NCI-H1930 (cell line): ENCODE measurements at places on chromosomes 3 and 15.

DNA sequence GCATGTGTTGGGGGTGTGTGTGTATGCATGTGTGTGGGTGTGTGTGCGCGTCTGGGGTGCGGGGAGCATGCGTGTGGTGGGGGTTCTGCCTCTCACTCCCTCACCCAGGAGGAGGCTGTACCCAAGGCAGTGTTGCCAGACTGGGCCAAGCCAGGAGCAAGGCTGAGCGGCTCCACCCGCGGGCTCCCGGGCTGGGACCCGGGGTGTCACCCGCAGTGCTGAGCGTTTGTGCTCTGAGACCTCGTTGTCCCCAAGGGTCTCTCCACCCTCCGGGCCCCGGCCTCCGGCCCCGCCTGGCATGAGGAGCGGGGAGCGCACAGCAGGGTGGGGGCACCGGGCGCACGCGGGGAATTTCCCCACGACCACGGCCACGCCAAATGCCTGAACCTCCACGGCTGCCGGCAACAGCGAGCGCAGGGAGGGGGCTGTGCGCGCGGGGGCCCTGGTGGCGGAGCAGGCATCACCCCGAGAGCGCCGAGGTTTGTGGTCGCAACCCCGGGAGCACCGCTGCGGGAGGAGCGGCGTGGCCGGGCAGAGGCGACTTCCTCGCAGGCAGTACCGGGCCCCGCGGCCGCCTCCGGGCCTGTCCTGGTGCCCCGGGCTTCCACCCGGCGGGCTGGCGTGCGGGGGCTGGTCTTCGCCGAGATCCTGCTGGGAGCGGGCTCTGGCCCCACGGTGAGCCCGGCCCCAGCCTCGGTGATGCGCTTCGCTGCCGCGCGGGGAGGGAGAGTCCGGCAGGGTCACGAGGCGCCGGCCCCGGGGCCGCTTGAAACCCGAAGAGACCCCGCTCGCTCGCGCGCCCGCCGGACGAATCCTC lies 7.4 kb upstream of the OCA2 start:
- DNase-seq = no peak

- peak; percentile 45 for DNase-seq
Observed at GRCh38 chr15:82647045-82647834, at the start of gene CPEB1. CPEB1 (minus strand) TSS chr15:82647363; CDS start chr15:82628459, 18,904 bp downstream.

- DNase-seq = no peak
Observed at GRCh38 chr3:126424751-126425150, 30.0 kb downstream of the CFAP100 start.

DNA sequence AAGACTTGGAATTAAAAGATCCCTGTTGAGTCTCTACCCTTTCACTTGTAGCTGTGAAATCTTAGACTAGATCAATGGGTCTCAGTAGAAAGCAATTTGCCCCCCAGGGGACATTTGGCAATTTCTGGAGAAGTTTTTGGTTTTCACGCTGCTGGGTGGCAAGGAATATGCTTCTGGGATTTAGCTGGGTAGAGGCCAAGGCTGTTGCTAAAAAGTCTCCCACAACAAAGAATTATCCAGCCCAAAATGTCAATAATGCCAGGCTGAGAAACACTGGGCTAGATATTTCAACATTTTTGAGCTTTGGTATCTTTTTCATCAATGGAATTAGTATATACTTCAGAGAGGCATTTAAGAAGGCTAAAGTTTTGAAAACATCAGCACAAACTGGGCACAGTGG lies 8.7 kb downstream of the CAPN7 start:
- DNase-seq = no peak

DNA sequence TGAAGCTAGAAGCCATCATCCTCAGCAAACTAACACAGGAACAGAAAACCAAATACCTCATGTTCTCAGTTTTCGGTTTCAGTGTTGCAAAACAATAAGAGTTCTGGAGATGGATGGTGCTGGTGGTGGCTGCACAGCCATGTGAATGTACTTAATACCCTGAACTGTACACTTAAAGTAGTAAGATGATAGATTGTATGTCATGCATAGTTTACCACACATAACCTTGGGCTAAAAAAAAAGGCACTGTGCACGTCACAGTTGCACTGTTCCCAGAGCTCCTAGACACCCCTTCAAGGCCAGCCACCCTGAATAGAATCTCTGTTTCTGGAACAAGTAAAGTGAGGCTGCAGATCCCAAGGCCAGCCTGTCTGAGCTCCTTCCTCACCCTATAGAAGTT lies 243.3 kb upstream of the IGF1R start:
- DNase-seq = no peak

- DNase-seq = no peak
Observed at GRCh38 chr15:82621970-82622369, 25.2 kb downstream of the CPEB1 start.

GRCh38 chr3:127410678-127411077 lies 122.8 kb upstream of the PRR20G start:
- no peak for DNase-seq

- no peak for DNase-seq
Observed at GRCh38 chr3:112007633-112008032, 8.9 kb downstream of the TAGLN3 start.

DNA sequence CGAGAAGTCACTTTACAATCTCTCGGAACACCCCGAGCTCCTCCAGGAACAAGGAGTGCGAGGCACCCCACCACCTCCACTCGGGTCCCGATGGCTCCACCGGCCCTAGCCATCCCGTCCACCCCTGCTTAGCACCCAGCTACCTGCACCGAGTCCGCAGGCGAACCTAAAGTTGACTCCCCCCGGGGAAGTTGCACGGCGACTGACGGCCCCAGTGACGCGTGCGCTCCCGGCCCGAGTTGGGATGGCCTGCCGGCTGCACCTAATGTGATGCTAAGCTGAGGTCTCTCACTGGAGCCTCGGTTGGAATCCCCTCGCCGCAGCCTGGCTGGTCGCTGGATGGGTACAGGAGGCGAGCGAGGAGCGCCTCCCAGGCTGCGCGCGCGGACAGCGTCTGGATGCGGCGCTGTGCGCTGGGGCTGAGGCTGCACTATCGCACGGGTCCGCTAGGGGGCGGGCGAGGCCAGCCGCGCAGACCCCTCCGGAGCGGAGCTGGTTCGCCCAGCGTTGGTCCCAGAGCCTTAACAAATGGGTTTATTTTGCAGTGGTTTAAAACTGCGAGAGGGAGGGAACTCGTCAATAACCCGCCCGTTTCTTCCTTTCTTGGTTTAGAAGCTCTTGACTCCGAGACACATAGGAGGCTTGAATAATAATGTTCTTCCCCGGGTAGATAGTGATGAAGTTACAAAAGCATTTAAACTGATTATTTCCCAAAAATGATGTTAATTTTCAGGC lies at the start of gene OXTR:
OXTR (minus strand) TSS at position 526 of the 735 bp plus-strand sequence. CDS start 1,426 bp downstream, outside the sequence.
- peak; percentile 15 for DNase-seq

DNA sequence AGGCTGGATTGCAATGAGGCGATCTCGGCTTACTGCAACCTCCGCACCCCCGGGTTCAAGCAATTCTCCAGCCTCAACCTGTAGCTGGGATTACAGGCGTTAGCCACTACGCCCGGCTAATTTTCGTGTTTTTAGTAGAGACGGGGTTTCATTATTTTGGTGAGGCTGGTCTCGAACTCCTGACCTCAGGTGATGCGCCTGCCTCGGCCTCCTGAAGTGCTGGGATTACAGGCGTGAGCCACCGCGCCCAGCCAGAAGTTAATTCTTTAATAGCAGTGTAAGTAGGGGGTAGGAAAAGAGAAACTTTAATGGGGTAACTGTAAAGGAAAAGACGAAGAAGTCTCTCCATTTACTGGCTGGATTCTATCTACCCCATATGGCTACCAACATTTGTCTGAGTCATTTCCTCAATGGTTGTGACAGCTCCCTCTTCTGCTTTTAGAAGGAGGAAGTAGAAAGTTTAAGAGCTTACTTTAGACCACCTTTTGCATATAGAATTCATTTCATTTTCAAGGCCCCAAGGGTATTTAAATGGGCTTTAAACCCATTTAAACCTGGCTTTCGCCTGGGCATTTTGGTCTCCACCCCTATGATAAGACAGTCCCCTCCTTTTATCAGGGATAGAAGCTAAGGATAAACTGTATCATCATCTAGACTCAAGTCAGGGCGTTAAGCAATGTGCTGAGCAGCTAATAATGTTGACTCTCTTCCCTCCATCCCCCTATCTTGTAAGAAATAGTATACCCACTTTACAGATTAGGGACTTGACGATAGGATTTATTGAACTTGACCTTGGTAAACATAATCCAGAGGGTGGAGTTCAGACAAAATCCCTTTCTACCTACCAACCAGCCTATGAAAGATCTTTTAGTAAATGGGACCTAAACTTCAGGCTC lies 1.1 kb upstream of the CDV3 start:
- DNase-seq = no peak

GRCh38 chr3:46829699-46830208 lies 33.5 kb downstream of the MYL3 start:
- no peak for DNase-seq

- DNase-seq = no peak
Observed at GRCh38 chr3:108661699-108662098, 72.2 kb downstream of the DZIP3 start.

GRCh38 chr3:190004656-190005055 lies 116.0 kb downstream of the P3H2 start:
- DNase-seq = no peak

GRCh38 chr3:134471521-134472193 lies 14.1 kb downstream of the ANAPC13 start:
- no peak for DNase-seq

GRCh38 chr15:36498916-36499315 lies 80.5 kb upstream of the CDIN1 start:
- DNase-seq = no peak

- DNase-seq = no peak
Observed at GRCh38 chr3:143726727-143727126, 121.5 kb downstream of the SLC9A9 start.

- no peak for DNase-seq
Observed at GRCh38 chr15:93587059-93587521, 498.1 kb upstream of the RGMA start.
